ENCODE measurements at places on chromosomes 13 and 19.
A peak's percentile ranks its signal among the peaks of the same experiment; 100 is the strongest.

DNA sequence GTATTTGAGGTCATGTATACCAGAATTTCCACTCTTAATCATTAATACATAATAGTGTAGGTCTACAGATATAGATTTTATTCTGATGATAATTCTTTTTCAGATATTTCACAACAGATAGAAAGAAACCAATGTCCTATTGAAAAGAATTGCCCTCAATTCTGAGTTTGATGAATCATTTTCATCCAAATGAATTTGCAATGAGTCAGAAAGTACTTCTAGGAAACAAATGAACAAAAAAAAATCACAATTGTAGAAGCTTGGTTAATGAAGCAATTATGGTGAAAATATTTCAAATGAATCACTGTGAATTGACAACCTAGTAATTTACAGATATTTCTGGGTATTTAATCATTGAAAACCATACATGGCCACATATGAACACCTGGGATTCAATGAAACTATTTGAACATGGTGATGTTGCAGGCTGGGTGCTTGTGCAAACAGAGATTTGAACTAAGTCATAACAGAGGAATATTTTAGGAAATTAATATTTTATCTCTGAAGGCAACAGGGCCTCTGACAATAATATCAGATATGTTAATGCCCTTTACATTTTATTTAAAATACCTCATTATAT is 360.9 kb downstream of the SLITRK5 start:
- DNase-seq, result no peak

GRCh38 chr13:28145049-28145448 is 6.7 kb downstream of the PAN3 start:
- DNase-seq, result no peak

GRCh38 chr13:108929532-108930206 is 300.3 kb downstream of the MYO16 start:
- DNase-seq, result no peak

DNA sequence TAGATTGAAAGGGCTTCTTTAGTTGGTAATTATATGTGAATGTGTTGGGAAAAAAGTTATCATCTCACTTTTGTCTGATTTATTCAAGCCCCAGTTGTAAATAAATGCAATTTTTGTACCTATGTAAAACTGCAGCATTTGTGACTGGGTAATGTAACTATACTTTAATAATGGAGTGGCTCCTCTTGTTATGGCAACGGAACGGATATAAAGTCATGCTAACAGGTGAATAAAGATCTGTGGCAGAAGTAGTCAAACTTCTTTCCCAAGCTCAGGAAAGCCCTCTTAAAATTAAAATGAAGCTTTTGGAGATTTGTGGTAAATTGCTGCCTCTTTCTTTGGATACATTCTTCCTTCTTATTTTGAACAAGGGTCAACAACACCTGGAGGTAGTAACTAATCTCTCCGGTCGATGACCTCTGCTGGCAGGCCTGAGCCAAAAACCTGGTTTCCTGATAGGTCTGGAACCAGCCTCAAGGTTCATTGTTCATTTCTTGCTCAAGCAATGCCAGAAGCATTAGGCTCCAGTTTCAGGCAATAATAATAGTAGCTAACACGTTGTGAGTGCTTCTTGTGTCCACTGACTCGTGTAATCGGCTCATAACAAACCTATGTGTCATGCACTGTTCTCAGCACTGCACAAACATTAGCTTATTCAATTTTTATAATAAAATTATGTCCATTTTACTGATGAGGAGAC is 313.4 kb upstream of the DACH1 start:
- no peak for DNase-seq

- no peak for DNase-seq
These were observed 73.5 kb upstream of the GJB6 start for GRCh38 chr13:20305587-20305986.

DNA sequence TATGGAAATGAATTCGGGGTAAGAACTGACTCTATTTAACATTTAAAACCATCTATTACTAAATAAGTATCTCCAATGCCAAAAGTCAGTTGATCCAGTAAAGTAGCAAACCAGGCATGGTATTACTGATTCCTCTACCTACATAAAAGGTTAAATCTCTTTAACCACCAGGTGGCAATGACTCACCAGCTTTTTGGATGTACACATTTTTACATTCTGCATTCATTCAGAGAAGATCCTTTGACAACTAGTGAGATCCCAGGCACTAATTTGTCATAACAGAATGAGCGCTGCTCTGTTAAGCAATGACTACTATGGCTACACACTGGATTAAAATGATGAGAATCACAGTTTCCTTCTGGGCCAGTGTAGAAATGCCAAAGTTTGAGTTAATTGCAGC is 329.8 kb upstream of the GPC6 start:
- DNase-seq, result no peak

DNA sequence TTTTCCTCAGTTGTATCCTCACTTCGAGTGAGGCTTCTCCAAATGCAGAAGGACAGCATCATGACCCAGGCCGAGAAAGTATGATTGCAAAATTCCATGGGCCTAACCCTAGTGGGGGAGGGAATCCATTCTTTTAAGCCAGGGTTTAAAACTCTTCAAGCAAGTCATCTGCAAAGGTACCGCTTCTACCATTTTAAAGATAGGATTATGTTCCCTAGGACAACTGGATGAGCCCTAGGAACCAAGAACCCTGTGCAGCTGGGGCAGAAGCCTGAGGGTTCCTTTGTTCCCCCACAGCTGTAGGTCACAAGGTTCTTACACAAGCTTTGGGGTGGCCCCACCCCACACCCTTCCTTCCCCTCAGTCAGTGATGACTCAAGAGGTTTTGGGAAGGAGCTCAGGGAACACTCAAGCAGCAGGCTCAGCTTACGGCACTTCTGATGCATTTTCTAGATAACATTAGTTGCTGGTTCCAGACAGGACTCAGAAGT is 13.5 kb downstream of the ARL11 start:
- DNase-seq, result peak; percentile 94

- DNase-seq, result no peak
These were observed 775.7 kb upstream of the SPRY2 start for GRCh38 chr13:81116461-81117282.

- no peak for DNase-seq
These were observed 2541.1 kb downstream of the PCDH9 start for GRCh38 chr13:64688893-64689677.

DNA sequence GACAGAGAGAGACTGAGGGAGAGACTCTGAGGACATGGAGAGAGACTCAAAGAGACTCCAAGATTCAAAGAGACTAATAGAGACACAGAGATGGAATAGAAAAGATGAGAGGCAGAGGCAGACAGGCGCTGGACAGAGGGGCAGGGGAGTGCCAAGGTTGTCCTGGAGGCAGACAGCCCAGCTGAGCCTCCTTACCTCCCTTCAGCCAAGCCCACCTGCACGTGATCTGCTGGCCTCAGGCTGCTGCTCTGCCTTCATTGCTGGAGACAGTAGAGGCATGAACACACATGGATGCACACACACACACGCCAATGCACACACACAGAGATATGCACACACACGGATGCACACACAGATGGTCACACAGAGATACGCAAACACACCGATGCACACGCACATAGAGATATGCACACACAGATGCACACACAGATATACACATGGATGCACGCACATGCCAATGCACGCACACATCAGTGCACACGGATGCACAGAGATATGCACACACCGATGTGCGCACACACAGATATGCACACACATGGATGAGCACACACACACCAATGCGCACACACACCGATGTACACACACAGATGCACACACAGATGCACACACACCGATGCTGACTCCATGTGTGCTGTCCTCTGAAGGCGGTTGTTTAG is 3.3 kb upstream of the F10 start:
- no peak for DNase-seq

DNA sequence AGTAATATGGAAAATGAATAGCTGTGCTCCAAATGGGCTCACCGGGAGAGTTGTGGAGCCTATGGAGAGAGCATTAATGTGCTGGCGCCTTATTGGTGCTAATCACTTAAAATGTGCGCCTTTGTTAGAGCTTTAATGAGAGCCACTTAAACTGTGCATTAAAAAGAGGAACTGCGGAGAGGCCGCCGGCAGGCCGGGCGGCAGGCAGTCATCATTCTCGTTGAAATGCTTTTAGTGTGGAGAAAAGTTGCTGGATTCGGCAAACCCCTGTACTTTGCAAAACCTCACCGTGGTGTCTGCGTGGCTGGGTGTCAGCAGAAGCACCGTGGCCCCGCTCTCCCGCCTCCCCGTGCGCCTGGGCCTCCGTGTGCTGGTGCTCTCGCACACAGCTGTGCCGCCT is 105.5 kb downstream of the KDM4B start:
- DNase-seq, result peak; percentile 17

DNA sequence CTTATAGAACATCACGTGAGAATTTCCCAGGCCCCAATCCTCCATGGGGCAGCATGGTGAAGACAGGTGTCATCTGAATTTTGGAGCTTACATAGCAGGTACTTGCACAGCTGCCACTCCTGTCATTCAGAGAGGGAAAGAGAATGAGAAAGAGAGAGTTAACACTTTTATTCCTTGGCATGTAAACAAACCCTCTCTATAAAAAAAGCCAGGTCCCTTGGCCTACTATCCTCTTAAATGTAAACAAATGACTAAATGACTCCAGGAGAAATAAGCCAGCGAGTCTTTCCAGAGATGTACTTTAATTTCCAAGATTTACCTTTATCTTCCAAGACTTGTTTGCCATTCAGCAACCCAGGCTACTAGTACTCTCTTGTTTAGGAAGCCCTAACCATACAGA is 195.3 kb upstream of the HTR2A start:
- DNase-seq, result no peak

DNA sequence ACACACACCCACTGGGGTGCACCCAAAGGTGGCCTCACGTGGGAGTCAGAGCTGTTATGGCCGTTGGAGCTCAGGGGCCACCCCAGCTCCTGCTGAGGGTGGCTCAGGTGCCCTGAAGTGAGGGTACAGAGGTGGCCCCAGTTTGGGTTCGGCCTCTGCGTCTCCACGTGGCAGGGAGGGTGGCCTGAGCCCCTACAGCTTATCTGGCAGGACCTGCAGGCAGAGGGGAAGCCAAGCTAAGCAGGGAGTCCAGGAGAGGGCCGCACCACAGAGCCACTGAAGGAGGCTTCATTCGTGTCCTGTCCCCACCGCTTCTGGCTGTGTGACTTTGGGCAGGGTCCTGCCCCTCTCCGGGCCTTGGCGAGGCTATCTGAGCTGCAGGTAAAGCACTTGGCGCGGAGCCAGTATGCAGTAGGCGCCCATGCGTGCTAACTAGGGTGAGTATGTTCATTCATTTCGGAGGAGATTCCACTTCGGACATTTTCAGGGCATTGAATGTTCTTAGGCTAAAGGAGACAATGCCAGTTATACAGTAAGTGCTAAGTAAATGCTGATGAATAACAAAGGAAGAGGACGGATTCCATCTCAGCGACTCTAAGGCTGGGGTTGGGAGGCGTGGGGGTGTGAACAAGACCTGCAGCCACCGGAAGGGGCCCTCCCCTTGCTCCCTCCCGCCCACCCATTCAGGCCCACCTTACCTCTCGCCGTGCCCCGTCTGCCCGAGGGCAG is 4.9 kb downstream of the REX1BD start:
- DNase-seq, result no peak

DNA sequence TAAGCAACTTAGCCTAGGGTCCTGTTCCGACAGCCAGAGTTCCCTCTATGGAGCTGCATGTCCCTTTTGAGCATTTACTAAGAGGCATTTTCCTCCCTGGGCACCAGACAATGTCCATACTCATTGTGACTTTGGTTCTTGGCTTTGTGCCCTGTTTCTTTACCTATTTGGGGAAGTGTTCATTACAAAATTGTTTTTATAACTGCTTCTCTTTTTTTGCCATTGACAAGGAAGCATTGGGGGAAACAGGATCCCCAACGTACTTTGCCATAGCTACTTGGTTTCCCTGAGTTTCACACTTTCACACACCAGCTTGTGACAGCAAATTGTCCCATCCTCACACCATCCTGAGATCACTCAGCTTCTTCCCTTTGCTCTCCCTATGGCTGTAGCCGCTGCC is 81.1 kb upstream of the SIAH3 start:
- peak; percentile 79 for DNase-seq

GRCh38 chr19:35549174-35549788 is 3.9 kb downstream of the TMEM147 start:
- DNase-seq, result peak; percentile 88

DNA sequence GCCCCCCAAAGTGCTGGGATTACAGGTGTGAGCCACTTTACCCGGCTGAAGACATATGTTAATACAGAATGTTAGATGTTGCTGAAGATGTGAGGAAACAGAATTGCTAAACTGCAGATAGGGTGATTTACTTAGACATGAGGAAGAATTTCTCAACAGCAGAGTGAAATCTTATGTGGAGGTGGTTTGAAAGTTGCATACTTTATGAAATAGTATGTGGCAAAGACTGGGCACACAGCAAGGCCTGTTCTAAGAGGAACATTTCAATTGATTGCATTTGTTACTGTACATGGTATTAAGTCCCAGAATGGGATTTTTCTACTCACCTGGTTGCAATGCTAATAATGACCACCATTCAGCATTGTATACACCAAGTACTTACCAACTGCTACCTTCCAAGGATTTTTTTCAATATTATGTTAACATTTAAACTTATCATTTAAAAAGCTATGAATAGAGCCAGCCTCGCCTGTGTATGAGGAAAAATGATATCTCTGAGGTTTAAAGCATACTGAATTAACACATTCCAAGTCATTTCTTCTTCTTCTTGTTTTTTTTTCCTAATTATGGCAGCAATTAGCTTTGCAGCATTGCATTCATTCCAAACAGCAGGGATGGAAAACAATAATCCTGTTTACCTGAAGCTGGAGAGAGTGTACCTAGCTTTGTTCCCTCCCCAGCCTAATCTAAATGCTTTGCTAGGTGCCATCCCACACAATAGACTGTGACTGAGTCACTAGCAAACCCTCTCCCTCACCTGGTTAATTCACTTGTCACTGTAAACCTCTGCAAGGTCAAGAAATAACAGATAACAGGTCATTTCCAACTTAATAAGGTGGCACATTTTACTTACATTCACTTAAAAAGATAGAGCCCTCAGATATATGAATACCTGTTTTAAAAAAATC is 19.4 kb upstream of the KLF5 start:
- DNase-seq, result peak; percentile 68

DNA sequence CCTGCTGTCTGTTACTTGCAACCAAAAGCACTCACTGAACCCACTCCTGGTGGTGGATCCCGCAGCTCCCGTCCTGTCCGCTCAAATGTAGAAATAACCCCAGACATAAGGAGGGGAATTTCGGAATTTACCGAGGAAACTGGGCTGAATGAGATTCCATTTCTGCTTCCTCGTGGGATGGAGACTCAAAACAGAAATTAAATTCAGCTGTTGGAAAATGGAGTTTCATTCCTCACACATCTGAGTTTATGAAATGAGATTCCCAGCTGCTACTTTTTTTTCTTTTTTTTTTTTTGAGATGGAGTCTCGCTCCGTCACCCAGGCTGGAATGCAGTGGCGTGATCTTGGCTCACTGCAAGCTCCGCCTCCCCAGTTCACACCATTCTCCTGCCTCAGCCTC is 44.3 kb downstream of the COLGALT1 start:
- no peak for DNase-seq

- DNase-seq, result no peak
These were observed 69.6 kb downstream of the RYR1 start for GRCh38 chr19:38503077-38503410.

GRCh38 chr13:108495646-108496361 is 133.6 kb upstream of the MYO16 start:
- peak; percentile 4 for DNase-seq

- DNase-seq, result peak; percentile 79
These were observed 8.1 kb upstream of the SDHAF1 start for GRCh38 chr19:35986664-35987570.
